ENCODE measurements at places on chromosomes 13 and 19.

DNA sequence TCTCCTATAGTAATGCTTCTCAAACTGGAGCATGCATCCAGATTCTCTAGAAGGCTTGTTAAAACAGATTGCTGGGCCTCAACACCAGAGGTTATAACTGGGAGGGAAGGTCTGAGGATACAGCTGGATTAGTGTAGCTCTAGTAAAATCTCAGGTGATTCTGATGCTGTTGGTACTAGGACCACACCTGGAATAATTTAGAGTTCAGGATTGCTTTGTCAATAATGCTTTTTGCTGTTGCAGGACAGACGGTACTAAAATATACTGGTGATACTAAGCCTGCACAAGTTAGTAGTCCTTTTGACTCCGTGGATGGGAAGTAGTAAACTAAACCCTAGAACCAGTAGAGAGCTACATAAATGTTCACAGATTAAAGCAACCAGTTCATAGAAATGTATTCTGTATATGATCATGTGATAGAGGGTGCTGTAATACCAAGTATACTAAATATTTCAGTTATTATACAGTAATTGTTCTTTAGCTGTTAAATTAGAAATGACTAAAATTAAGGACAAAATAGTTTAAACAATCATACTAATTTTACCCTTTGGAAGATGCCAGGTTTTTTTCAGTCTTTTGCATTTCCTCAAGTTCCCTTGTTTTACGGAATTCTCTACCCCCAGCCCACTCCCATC is 258.2 kb upstream of the STARD13 start:
- DNase-seq, result no peak

GRCh38 chr13:73187106-73187505 is 128.3 kb downstream of the KLF5 start:
- DNase-seq, result no peak

DNA sequence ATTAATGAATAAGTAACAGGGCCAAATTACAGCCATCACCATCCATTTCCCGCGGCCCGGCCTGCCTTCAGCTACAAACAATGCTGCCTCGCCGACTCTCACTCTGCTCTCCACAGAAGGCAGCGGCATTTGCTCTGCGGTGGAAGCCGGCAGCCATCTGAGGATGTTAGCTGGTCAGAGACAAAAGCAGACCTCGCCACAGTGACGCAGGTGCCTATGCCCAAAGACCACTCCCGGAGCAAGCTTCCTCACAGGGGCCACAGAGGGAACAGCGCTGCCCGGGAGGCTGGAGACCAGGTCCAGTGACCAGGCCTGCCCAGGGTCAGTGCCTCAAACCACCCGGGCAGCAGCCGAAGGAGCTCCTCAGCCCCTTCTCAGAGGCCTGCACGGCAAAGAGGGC is 16.4 kb downstream of the PEPD start:
- DNase-seq, result no peak

- DNase-seq, result no peak
Observed at GRCh38 chr19:15850385-15850784, 34.9 kb upstream of the OR10H1 start.

GRCh38 chr13:40777809-40778175 is 6.8 kb upstream of the MRPS31 start:
- no peak for DNase-seq

DNA sequence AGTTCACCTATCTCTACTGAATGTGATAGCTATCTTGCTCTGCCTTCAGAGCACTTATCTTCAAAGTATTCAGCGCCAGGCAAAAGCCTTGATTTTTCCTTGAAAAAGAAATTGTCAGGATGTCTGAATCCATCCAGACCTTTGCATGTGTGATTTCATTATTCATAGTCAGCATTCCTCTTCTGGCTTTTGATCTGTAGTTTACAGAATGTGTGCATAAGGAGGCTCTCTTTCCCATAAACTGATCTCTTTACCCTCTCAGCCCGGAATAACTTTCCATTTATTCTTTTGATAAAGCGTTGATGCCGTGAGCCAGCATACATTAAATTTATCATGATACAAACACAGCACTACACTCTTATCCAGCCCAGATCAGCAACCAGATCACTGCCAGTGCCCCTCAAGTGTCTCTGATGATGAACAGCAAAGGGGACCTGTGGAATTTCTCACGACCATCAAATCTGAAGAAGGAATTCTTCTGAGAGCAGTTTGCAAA is 130.8 kb downstream of the DNAJC15 start:
- DNase-seq, result no peak

DNA sequence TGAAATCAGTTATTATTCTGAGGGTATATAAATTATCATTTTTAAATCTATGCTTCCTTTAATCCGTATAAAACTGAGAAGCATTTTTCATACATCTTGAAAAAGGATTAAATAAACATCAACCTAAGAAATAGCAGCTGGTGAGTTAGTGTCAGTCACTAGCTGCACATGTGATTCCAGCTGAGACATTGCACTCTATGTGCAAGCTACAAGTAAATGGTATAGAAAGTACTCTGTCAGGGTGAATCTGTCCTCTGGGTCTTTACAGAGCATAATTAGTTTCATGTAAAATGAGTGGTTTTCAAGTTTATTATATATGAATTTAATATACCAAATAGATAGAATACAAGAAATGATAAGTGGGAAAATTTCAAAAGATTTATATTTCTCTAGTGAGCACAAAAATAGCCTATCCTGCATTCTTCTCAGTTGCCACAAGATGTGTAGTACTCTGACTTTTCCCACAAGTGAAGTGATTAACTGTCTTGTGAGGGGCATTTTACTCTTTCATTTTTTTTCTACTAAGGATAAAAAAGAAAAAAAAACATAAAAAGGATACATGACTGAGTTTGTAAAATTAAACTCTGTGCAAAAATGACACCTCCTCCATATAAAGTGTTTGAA is 1372.1 kb downstream of the PCDH9 start:
- DNase-seq, result no peak

DNA sequence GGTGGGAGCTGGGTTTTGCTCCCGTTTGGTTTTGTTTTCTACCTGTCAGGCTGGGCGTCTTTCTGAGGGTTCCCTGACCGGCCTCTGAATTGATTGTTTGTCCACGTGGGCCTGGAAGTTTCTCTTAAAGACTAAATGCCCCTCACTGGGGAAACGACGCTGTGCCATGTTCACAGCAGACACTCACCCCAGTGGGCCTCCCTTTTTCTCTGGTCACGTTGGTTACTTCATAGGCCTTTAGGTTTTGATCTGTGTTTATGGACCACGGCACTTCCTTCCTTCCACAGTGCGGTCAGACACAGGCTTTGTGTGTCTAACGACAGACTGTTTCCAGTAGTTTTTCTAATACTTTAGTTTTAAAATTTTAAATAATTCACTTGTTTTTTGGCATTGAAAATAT is 20.1 kb upstream of the NDUFS7 start:
- no peak for DNase-seq
